KG1 (cell line): ENCODE measurements at places on chromosomes 11 and 22.

GRCh38 chr11:565921-566509 is 5.2 kb downstream of the RASSF7 start:
- DNase-seq = no peak

DNA sequence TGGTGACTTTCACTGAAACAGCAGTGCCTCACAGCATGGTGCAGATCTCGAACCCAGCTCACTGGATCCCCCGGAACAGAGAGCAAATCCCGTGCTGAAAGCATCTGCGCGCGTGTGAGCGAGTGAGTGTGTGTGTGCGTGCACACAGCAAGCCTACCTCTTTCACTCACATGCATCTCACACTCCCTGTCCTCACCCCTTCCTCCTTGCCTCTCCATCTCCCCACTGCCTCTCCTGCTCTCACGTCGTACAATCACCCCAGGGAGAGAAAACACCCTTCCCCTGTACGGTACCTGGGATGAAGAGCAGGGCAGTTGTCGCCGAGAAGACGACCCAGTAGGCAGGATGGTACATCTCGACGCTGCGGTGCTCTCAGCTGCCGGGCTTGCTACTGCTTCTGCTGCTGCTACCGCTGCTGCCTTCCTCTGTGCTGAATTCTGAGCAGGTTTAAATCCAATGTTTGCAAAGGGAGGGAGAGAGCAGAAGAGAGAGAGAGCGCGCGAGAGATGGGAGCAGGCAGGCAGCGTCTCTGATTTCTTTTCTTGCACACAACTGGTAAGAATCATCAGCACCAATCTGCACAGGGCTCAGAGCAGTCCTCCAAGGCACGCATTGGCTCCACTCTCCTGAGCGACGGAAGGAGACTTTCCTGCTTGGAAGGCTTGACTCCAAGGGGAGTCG is at the start of gene OPCML:
Gene OPCML (minus strand): TSS at position 531 of the 681 bp plus-strand sequence.
- DNase-seq = no peak

GRCh38 chr11:84642500-84642899 is 984.6 kb downstream of the DLG2 start:
- no peak for DNase-seq

DNA sequence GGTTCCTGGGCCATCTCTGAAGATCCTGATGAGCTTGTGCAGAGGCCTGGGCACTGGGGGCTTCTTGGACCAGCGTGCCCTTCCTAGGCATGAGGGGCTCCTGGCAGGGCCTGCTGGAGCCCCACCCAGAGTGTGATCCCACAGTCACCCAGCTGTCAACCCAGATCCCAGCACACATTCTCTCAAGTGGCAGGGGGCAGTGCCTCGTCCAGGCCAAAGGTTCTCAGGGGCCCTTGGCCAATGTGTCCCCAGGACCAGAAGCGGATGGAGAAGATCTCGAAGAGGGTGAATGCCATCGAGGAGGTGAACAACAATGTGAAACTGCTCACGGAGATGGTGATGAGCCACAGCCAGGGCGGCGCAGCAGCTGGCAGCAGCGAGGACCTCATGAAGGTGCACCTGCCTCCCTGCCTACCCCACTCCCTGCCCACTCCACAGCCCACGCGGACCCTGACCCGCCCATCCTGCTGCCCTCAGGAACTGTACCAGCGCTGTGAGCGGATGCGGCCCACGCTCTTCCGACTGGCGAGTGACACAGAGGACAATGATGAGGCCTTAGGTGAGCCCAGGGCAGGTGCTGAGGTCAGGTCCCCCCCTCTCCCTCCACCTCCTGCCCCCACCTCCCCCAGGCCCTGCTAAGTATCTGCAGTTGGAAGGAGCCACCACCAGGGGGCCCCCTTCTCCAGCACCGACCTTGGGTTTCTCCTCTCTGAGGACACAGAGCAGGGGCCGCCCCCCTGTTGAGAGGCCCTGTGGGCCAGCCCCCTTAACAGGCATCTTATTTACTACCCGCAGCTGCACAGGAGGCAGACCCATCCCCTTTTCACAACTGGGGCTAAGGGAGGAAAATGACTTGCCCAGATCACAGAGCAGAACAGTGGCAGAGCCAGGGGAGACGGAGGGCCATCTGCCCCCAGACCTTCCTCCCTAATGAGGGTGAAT is 14.7 kb downstream of the GGA1 start:
- peak; percentile 27 for DNase-seq

- no peak for DNase-seq
Measured at GRCh38 chr11:15911377-15912044, 444.8 kb downstream of the SOX6 start.

GRCh38 chr11:80598905-80599304 is 1158.1 kb upstream of the TENM4 start:
- no peak for DNase-seq

DNA sequence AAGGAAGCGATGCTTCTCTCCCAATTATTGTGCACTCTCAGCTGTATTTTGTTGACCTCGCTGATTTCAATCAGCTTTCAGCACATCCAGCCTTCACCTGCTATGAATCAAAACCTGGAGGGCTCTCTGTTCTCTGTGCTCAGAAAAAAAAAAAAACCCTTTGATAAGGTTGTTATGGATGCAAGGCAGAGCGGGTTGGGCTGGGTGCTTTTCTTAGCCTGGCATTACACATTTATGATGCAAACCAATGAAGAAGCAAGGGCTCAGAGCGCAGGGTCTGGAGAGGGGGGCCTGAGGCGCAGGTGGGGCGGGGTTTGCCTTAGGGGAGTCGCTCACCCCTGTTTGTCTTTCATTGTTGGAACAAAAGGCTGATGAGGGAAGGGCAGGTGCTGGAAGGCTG is 86.0 kb upstream of the CADM1 start:
- DNase-seq = no peak

DNA sequence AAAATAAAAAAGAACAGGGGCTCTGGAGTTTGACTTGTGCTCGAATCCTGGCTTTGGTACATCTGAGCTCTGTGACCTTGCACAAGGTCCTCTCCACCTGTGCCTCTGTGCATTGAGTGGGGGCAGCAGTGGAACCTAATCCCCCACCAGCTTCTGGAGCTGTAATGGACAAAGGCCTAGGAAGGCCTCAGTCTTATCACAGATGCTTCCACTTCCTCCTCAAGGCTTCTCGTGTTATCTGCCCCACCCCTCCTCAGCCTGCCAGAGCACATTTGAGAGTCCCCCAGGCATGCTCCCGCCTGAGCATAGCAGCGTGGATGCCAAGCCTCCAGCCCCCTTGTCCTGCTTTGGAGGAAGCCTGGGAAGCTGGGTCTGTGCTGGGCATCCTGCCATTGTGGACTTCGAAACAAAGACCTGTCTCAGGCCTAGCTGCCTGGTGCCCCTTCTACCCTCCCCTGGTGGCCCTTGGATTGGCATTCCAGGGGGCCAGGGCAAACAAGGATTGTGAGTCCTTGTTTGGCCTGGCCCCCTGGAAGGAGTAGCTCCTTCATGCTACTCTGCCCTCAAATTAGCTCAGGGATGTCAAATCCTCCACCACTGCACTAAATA is 15.0 kb downstream of the SLC35E4 start:
- DNase-seq = no peak

DNA sequence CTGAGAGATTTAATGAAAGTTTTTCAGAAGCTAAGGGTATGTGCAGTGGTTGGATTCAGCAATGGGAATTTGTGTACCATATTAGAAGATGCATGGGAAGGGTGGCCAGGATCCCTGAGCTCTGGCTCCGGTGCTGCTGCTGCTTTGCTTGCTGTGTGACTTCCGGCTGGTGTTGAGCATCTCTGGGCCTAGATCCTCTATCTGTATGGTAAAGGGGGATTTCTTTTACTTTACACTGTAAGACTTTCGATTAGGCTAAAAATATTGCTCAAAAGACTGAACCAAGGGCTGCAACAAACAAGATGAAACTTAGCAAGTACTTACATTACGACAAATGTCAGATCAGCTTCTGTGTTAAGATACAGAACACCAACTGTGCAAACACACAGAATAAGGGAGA is 39.1 kb downstream of the XRRA1 start:
- DNase-seq = no peak

DNA sequence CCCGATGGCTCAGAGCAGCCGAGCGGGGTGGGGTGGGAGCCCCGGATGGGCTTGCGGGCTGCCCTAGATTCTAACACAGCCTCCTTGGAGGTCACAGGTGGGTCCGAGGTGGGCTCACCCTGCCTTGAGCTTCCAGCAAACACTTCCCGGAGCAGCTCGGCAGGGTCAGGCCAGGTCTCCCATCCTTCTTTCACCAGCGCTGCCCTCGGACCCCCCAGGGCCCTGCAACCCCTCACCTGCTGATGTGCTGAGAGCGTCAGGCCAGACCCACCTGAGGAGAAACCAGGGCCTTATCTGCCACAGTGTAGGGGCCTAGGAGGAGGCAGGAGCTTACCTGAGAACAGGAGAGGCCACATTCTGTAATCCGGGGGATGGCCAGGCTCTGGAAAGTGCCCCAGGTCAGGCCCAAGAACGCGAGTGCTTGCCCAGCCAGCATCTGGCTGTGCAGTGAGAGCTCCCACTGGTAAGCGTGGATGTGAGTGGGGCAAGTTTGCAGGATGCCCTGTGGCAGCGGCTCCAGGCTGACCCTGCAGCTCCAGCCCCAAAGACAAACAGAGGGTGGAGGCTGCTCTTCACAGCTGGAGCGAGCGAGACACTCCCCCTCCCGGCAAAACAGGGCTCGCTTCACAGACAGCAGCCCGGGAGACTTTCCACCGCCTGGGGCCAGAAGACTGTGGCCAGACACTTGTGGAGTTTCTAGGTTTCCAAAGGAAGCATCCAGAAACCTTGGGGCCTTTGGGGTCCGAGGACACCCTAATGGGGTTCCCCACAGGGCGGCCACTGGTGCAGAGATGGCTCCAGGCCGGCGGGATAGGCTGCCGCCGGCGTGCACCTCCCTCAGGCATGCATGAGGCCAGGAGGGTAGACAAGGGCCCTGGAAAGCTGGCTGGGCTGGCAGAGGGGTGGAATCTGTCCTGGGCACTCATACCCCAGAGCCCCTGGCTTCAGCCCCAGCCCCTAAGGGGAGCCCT is at the start of gene IL17REL:
Gene IL17REL (minus strand): TSS at position 555 of the 971 bp plus-strand sequence. CDS start 119 bp downstream, at position 436.
- no peak for DNase-seq
